ENCODE measurements at places on chromosomes 13 and 19.

GRCh38 chr13:52950436-52950956 is 78.1 kb upstream of the OLFM4 start:
- DNase-seq, result no peak

GRCh38 chr19:23547816-23548430 is 139.1 kb downstream of the ZNF675 start:
- DNase-seq, result no peak

DNA sequence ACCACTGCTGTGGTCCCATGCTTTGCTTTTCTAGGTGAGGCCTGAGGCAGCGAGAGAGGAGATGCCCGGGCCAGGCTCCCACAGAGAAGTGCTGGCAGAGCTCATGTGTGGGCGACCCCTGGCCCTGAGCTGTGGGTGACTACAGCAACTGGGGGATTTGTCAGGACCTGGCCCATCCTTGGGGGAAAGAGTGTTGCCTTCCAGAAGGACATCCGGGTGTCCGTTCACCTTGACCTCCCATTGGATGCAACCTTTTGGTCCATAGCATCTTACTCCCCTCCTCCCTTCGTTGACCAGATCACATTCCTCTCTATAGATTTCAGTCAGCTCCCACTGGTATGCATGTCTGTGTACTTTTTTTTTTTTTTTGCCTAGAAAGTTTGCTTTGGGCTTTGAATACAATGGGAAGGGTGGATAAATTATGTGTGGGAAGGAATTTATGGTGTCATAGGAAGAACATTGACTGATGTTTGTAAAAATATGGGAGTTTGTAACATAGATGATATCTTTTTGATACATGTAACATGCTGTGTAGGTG is 84.2 kb upstream of the RNF113B start:
- no peak for DNase-seq

- DNase-seq, result no peak
Measured at GRCh38 chr13:114121031-114121430, 11.4 kb downstream of the RASA3 start.

GRCh38 chr19:30498707-30499106 is 126.5 kb downstream of the ZNF536 start:
- DNase-seq, result no peak

DNA sequence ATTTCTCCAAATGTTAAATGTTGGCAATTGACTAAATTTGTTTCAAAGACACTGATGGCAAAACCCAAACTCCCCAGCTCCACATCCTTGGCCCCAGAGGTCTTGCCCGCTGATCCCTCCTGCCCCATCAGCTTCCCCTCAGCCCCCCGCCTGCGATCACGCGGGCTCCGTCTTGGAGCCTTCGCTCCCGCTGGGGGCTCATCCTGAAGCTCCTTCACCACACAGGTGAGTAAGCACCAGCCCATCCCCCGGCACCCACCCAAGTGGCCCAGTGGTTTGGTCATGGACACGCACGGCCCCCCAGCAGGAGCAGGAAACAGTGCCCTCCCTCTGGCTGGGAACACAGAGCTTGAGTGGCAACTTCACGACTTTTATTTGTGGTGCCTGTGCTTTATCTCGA is 14.9 kb downstream of the EPS8L1 start:
- no peak for DNase-seq

DNA sequence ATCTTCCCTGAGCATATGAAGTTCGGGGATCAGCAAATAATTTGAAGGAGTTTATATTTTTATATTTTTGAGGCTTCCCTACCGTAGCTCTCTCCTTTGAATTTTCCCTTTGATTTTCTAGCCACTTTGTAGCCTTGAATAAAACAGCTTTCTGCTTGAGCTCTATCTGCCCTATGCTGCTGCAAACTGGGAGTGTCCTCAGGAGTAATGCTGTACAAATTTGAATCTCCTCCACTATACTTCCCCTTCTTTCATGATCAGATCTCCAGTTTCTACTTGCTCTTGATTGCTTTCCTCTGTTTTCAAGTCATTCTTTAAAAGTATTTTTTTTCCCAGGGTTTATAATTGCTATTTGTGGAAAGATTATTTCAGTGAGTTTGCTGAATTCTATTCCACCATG is 14.6 kb downstream of the PDS5B start:
- no peak for DNase-seq

DNA sequence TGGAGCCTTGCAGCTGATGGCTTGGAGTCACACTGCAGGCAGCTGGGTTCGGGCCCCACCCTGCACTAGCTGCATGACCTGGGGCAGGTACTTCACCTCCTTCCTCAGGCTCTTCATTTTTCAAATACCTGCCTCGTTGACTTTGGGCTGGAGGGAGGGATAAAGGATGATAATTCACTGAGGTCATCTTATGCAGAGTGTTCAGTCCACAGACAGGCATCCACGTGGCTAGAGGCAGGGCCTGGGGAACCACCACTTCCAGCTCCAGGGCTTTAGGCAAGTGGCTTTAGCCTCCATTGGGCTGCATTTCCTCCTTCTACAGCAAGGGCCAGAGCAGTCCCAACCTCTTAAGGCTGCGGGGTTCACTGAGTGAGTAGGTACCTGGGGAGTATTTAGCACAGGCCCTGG is 84.8 kb downstream of the SIPA1L3 start:
- DNase-seq, result no peak

DNA sequence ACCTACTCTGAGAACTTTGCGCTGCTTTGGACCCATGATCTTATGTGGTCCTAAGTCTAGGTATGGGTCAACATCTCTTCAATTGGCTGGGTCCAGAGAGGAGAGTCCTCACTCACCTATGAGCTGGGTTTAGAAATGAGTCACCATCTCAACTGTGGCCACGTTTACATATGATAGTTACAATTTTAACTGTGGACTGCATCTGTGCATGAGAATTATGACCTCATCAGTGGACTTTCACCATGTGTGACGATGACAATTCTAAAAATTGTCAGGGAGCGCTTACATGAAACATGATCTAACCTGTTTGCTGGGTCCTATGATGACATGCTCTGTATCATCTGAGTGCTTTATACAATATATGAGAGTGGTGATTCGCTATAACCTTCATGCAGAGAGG is 12.7 kb upstream of the ZNF724 start:
- DNase-seq, result no peak

GRCh38 chr19:29520390-29520789 is 5.4 kb upstream of the VSTM2B start:
- DNase-seq, result no peak
